ENCODE measurements at places on chromosomes 2 and 18.
A peak's percentile ranks its signal among the peaks of the same experiment; 100 is the strongest.

GRCh38 chr2:37610638-37611289 lies 60.7 kb downstream of the CDC42EP3 start:
- DNase-seq = no peak

GRCh38 chr18:24947521-24948305 lies 404.3 kb downstream of the ZNF521 start:
- no peak for DNase-seq

DNA sequence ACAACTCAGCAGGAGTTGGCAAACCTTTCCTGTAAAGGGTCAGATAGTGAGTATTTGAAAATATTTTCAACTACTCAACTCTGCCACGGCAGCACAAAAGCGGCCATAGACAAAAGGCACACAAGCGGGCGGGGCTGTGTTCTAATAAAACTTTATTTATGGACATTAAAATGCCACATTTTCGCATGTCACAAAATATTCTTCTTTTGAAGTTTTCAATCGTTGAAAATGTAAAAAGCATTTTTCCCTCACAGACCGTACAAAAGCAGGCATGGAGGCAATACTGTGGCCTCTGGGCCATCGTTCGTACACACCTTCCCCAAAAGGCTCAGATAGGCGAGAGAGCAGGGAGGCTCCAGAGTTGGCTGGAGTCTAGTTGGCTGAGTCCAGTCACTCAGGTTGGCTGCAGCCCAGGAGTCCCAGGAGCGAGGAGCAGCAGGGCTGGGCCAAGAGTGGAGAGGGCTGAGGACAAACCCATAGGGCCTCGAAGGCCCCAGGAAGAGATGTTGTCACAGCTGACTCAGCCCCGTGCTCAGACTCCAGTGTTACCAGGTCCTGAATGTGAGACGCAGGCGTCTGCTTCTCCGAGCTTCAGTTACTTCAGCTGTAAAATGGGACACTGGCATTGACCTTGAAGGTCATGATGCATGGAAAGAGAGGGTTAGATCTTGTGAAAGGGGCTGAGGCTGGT lies 42.5 kb downstream of the SDC1 start:
- no peak for DNase-seq

- DNase-seq = no peak
Observed at GRCh38 chr2:224982226-224982625, 60.0 kb downstream of the DOCK10 start.

DNA sequence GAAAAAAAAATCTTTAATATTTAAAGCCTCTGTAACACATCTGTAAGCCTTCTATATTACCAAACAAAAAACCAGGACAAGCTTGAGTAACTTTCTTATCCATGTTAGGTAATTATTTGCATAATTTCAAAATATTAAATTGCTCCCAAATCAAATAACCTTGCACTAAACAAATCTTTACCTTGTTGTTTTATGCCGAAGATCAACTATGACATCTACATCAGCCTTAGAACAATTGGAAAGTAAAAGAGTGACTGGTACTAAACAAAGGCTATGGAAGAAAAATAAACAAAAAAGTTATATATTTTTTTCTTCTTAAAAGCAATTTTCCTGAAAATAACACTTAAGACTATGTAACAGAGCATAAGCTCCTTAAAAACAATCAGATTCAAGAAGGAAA lies 71.2 kb upstream of the SLC25A52 start:
- no peak for DNase-seq

DNA sequence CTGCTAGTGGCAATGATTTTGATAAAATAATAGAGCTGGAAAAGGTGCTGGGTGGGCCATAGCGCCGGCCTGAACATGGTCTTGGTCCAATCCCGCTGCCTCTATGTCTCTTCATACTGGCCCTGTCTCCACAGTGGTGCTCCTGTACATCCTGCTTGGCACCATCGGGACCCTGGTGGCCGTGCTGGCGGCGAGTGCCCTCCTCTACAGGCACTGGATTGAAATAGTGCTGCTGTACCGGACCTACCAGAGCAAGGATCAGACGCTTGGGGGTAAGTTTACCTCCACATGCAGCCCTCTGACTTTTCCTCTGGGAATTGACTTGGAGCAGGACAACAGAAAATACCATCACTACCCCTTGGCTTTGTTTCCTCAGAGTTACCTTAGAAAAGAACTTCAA lies 24.0 kb downstream of the IL18RAP start:
- no peak for DNase-seq

GRCh38 chr2:179963626-179964025 lies 43.5 kb downstream of the CWC22 start:
- DNase-seq = no peak

GRCh38 chr2:201936817-201937216 lies 96.8 kb upstream of the FZD7 start:
- DNase-seq = no peak

GRCh38 chr2:96143848-96144480 lies 1.3 kb downstream of the DUSP2 start:
- DNase-seq = peak; percentile 37

- DNase-seq = no peak
Observed at GRCh38 chr18:80035997-80036396, 1.8 kb downstream of the RBFA start.

Measured in CD4-positive, alpha-beta T cell treated with Interferon gamma for 1 hour (primary cell).